ENCODE measurements at places on chromosomes 2 and 18.
A peak's percentile ranks its signal among the peaks of the same experiment; 100 is the strongest.

- peak; percentile 70 for DNase-seq
These were observed 8.9 kb downstream of the TEX44 start for GRCh38 chr2:231601356-231602229.

- DNase-seq: no peak
These were observed 67.7 kb downstream of the GALNT14 start for GRCh38 chr2:31070339-31071125.

- no peak for DNase-seq
These were observed 339.0 kb upstream of the MEIS1 start for GRCh38 chr2:66095820-66096345.

DNA sequence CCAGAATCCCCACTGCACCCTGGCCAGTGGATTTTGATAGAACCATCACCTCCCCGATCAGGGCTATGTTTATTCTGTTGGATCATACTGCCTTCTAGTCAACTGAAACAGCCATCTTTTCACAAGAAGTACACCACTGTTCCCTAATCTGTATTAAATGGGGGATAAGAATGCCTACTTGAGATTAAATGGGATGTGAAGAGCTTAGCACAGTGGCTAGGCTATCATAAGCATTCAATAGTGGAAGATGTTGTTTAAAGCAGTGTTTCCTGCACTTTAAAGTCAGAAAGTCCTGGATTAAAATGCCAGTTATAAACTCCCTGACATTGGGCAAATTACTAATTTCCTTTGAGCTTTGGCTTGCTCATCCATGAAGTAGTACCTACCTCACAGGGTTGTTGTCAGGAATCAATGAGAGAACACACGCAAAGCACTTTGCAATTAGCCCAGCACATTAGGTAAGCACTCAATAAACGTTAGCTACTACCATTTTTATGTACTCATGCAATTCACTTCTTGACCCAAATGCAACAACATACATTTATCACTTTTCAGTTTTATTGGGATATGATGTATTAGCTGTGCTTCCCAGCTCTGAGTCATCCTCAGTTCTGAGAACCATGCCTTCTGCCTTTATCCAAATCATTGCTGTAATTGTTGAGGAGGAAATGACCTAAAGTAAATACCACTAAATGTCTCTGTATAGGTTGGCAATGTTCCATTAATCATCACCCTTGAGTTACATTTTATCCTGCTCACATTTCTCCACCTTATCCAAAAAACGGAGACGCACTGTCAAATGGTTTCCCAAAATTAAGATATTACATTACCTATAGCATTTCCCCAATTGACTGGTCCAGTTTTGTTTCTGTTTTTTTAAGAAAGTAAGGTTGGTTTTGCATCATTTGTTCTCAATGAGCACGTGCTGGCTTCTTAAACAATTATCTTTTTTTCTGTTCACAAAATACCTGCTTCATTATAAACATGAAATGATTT, 2.1 kb downstream of the TMEM247 start:
- DNase-seq: no peak

DNA sequence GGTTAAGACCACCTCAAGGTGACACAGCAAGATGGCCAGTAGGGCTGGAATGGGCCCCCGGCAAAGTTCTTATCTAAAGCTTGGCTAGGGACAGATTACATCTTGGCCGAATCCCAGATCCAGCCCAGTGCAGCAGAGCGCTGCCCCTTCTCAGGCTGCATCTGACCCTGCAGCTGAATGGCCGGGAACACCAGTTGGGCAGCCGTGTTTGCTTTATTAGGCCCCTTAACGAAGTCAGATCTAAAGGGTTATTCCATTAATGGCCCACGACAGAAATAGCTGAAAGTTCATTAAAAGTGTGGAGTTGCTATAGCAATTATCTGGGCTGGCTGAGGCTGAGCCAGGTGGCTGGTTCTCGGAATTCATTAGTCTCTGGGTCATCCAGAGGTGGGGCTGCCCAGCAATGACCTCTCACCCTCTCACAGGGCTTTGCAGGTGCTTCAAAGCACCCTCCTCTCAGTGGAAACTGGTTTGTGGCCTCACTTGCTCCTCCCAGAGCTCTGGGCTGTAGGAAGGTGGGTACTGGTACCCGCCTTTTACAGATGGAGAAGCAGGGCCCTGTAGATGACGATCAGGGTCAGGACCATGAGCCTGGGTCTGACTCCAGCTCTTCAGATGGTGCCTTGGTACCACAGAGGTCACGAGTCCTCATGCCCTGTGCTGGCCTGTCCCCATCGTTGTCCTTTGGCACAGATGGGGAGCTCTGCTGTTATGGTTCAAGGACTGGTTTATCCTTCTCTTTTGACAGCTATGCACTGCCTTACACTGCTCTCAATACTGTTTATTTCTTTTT, 68.8 kb downstream of the EMX1 start:
- no peak for DNase-seq

DNA sequence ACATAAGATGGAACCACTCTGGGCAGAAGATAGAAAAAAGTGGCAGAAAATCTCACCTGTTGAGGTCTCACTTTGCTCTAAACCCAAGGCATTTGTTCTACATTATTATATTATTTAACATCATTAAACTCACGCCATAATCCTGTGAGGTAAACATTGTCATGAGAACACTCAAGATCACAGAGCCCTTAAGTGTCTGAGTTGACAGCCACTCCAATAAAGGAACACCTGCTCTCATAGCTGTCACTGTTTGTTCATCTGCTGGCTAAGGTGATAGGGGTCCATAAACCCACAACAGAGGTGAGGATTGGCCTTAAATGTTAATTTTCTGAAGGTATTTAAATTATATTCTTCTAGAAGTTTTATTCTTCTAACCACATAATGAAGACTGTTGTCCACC, 439.7 kb downstream of the RIT2 start:
- no peak for DNase-seq

DNA sequence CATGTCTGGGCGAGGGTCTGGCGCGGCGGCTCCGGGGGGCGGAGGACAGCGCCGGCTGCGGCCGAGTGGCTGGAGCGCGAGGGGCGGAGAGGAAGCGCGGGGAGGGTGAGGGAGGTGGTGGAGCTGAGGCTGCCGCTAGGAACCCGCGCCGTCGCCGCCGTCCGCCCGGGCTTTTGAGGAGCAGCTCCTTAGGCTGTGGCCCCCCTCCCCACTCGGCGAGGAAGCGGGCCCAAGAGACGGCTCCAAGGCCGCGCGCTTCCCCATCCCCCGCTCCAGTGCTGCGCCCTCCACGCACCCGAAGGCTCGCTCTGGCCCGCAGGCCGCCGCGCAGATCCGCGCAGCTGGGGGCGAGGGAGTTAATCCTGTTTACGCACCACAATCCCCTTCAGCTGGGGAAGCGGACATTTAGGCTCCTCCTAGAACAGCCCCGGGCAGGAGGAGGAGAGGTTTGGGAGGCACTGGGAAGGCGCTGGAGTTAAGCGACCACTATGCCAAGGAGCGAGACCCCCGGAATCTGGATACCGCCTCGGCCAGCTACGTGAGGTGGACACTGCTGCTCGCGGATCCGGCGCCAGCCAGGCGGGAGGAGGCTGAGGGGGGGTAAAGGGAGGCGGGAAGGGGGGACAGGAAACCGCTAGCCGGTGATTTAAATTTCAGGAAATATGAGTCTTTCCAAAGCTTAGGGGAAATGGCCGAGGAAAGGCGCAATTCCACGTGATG, at the start of gene CNRIP1:
Gene CNRIP1, minus strand, starts transcription at position 552 of the 720 bp plus-strand sequence. Its CDS starts 549 bp downstream, at position 3.
- no peak for DNase-seq

DNA sequence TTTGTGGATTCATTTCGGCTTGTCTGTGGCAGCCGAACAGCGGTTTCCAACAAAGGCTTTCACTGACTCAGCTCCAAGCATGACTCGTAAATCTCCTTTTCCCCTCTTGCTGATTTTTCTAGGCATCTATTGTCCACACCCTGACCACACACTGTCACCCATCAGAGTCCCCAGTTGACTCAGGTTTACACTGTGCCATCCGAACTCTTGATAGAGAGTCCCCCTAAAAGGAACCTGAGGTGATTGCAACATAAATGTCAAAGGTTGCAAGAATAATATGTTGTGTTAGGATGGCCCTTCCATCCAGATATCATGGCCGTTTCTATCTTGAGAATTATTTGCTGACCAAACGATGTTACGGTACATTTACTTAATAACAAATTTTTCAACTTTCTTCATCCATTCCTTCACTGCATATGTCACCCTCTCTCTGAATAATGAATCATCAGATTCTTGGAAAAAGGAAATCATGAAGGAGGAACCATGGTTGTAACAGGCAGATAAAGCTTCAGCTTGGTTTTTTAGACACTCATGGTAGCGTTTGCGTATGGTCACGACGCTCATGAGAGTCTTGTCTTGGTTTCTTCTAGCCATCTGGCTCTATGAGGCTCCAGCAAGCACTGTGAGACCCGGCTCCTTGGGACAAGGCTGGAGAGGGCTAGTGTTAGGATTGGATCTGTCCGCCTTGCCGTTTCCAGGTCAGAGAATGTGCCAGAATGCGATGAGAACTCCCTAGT, 72.1 kb downstream of the NPAS2 start:
- no peak for DNase-seq

DNA sequence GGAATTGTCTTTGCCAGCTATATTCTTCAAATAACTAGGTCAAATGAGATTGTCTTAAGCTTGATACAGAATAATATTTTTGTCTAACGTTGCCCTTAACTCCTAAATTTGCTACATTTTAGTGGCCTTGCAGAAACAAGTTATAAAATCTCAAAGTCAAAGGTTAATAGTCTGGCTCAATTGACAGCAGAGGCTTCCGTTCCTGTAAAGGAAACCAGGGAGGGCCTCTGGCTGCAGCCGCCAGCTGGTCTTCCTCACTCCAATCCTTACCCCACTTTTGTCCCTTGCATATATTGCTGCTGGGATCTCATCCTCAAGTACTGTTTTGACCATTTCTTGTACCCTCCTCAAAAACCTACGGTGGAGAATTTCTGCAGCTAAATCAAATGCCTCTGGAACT, 17.1 kb downstream of the CYB5A start:
- DNase-seq: no peak

- DNase-seq: no peak
These were observed 65.9 kb upstream of the ITM2C start for GRCh38 chr2:230798769-230799399.

DNA sequence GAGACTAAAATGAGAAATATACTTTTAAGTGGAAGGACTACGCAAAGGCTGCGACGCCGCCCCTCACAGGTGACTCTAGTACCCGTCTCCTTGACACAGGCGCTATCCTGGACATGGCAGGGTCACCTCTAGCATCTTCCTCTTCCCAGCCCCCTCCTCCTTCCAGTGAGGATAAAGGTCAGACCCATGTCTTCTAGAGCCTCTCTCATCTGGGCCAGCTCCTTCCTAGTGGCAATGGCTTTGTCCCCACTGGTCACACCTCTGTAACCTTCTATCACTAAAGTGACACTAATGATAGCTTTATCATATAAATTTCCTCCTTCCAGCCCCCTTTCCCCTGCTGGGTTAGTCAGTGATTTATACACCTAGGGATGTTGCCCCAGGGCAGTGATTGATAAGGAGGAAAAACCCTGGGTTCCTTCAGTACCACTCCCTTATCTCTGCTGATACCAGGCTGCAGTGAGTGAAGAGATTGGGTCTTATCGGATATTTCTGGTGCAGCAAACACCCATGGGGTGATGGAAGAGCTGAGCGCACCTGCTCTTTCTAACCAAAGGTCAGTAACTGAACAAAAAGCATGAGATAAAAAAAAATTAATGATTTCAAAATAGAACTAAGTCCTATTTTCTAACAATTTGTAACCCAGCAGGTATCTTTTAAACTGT, 62.0 kb upstream of the FZD5 start:
- no peak for DNase-seq

GRCh38 chr2:103232865-103233264, 471.0 kb downstream of the TMEM182 start:
- DNase-seq: no peak

DNA sequence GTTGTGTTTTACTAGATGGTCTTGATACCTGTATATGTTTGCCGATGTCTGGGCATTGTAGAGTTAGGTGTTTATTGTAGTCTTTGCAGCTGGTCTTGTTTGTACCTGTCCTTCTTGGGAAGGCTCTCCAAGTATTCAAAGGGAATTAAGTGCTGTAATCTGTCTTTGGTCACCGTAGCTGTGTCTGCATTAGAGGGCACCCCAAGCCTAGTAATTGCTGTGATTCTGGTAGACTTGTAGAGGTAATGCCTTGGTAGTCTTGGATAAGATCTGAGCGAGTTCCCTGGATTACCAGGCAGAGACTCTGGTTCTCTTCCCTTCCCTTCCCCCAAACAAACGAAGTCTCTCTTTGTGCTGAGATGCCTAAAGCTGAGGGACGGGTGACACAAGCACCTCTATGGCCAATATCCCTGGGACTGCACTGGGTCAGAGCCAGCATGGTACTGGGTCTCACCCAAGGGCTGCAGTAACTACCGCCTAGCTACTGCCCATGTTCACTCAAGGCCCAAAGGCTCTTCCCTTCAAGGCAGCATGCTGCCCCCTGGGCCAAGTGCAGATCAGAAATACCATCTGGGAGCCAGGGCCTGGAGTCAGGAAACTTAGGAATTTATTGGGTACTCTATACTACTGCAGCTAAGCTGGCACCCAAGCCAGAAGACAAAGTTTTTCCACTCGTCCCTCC, 27.1 kb downstream of the STPG4 start:
- no peak for DNase-seq

DNA sequence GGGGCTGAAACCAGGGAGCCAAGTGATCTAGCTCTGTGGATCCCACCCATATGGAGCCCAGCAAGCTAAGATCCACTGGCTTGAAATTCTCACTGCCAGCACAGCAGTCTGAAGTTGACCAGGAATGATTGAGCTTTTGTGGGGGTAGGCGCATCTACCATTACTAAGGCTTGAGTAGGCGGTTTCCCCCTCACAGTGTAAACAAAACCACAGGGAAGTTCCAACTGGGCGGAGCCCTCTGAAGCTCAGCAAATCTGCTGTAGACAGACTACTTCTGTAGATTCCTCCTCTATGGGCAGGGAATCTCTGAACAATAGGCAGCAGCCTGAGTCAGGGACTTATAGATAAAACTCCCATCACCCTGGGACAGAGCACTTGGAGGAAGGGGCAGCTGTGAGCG, 96.7 kb downstream of the CCDC148 start:
- DNase-seq: no peak

GRCh38 chr18:26307161-26307773, 81.0 kb downstream of the TAF4B start:
- no peak for DNase-seq

DNA sequence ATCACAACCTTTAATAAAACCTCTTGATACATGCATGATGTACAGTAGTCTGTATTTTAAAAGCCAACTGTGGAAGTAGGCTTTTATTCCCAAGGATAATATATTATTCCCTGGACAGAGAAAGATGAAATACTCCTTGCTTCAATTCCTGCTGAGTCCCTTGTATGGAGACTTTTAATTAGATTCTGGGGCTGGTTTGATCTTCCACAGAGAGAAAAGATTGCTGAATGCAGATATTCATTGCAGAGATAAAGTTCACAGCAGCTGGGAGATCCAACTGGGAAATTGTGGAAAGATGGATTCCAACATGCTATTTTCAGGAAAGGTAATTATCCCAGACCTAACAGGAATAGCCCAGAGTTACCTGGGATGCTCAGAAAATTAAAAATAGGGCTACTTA, 607.0 kb upstream of the HS6ST1 start:
- no peak for DNase-seq

DNA sequence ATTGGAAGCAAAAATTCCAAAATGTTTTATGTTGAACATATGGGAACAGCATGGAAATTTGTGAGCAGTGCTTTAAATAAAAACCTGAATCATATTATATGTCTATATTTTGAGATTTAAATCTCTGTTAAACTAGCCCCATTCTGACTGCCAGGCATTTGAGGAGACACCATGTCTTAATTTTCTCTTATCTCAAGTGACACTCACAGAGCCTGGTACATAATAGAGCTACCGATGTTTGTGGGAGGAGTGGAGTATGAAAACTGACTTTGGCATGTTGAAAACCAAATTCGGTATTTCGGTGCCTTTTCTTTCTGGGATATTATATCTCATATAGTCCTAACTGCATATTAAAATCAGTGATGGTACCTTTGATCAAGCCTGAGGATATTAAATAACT, 124.1 kb downstream of the PTPRM start:
- no peak for DNase-seq

Data from stimulated activated CD4-positive, alpha-beta T cell treated with anti-CD3 and anti-CD28 coated beads, TNF-alpha, amount 100 ng/mL, for 1 hour (primary cell).